Stimulated activated CD8-positive, alpha-beta memory T cell treated with anti-CD3 and anti-CD28 coated beads, Interleukin-7, amount 100 ng/mL, for 4 hours (primary cell): ENCODE measurements at places on chromosomes 5 and 9.

- DNase-seq: no peak
Measured at GRCh38 chr5:148791334-148791667, 35.1 kb upstream of the ADRB2 start.

- no peak for DNase-seq
Measured at GRCh38 chr5:133681896-133682295, 69.6 kb upstream of the FSTL4 start.

DNA sequence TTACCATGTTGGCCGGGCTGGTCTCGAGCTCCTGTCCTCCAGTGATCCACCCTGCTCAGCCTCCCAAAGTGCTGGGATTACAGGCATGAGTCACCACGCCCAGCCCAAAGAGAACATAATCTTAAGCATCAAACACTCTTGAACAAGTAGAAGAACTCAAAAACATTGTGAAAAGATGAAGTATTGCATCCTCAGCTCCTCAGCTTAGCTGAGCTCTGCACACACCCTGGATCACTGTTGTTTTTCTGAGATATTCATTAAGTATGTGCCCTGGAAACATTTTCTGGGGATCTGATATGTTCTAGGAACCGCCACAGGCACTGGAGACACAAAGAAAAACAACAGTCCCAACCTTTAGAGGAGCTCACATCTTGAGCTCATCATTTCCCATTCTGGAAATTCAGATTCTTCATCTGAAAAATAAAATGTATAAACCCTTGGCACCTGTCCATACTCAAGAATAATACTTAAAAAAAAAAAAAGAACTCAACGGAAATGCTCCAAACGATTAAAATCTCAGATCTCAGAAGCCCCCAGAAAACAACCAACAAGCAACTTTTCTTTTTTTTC is 62.2 kb upstream of the ZNF462 start:
- DNase-seq: no peak

- no peak for DNase-seq
Measured at GRCh38 chr9:95239071-95239470, 78.4 kb downstream of the FANCC start.

DNA sequence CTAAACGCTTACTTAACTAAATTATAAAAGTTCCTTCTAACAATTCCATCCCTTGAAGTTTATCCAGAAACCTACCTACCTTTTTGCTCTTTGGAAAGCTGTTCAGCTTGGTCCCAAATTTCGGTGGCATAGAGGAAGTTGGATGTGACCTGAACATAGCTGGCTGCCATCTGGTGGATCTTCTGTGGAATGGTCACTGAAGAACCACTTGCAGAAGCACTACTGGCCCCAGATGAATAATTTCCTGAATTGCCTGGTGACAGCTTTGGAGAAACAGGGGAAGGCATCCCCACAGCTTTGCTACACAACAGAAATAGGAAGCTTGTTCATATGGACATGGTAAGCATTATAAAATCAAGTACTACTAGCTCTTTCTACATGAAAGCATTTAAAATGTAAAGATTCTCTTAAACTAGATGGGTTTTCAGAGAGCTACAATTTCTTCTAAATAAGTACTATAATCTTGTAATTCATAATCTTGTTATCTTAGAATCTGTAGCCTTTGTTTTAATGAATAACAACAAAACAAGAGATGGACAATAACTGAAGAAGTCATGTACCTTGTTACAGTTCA is 9.9 kb downstream of the LEAP2 start:
- DNase-seq: no peak

- no peak for DNase-seq
Measured at GRCh38 chr5:149640350-149640999, 59.2 kb downstream of the ARHGEF37 start.

- no peak for DNase-seq
Measured at GRCh38 chr5:131245312-131245711, 18.5 kb upstream of the CDC42SE2 start.
